ENCODE measurements at places on chromosomes 11 and 22.
A peak's percentile ranks its signal among the peaks of the same experiment; 100 is the strongest.

DNA sequence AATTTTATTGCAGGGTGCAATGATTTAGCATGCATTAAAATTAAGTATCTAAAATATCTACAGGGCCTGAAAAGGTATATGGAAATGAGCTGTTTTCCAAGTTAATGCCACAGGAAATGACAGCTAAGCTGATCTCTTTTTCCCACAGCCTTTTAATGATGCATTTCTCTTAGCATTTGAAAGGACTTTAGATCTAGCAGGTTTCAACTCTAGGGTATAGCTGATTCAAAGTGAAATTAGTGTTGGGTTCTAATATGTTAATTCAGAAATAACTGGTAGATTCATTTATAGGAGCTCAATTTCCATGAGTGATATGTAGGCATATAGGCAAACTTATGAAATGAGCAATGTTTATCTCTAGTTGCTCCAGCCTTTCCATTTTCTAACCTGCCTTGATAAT lies 274.2 kb downstream of the CASP12 start:
- DNase-seq = no peak

GRCh38 chr11:85752201-85752889 lies 58.6 kb downstream of the SYTL2 start:
- no peak for DNase-seq

DNA sequence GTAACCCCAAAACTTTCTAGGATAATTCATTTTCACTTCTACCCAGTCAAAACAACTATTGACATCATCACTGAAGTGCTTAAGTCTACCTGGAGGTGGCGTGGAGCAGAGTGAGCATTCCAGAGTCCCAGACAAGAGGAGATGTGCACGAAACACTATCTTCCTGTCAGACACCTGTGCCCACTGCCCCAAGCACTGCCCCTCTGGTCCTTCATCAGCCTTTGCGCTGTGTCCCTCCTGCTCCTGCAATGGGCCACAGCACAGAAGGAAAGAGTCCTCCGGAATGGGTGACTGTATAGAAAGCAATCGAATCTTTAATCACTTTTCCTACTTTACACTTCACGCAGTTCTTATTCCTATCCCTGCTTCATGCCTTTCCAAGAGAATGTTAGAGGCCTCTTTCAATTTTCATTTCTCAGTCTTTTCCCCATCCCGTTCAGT lies 512 bp upstream of the GRIA4 start:
- DNase-seq = no peak

DNA sequence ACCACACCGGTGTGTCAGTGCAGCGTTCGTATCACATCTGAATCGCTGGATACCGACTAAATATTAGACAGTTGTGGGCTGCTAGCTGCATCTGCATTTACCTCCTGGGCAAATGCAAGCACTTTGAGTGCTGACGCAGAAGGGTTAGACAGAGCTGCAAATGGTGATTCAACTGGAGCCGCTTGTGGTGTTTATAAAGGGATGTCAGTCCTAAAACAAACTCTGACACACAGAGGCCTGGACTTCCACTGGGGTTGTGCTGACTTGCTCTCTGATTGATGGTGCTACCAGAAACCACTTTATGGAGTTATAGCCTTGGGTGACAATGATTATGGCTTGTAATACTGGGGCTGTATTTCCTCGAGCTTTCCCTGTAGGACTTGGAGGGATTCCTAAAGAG lies 374.4 kb downstream of the NTM start:
- DNase-seq = no peak

DNA sequence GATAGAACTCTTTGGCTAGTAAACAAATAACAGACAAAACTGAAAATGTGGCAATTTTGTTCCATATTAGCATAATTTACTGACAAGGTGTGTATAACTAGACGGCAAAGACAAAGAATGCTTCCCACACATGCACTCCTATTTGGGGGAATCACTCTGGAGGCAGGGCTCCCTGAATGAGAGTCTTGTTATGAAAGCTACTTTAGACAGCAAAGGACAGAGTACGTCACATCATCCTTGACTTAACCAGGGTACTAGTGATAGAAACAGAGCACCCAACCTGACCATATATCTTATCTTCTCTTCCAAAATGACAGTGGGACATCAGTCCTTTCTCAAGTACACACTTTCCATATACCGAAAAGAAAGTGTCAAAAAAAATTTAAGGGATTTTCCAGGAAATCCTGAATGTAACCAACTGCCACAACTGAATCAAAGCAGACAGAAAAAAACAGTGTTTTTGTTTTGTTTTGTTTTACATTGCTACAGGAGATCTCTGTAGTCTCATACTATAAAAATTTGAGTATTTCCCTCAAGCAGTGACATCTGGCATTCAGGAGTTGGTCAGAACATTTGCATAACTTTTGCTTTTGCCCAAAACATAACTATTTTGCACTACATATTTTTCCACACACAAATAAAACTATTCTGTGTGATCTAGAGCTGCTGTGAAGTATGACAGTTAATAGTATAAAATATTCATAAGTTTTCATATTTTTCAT lies 98.9 kb downstream of the ARHGAP20 start:
- DNase-seq = no peak

DNA sequence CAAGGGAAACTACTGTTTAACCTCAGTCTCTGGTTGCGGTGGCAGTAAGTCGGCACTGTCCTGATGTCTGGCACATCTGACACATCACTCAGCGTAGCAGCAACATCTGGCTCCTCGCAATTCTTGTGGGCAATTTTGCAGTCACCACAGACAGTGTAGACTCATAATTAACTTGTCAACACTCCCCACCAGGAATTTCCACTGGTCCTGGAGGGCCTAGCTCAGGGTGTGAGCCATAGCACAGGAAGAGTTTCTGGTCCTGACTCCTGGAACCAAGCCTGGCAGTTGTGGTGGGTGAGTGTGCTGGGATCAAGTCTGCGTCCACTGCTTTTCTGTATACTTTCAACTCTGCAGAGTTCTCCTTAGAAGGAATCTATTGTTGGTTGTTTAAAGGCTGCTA lies 209.7 kb downstream of the SNX19 start:
- DNase-seq = peak; percentile 38

DNA sequence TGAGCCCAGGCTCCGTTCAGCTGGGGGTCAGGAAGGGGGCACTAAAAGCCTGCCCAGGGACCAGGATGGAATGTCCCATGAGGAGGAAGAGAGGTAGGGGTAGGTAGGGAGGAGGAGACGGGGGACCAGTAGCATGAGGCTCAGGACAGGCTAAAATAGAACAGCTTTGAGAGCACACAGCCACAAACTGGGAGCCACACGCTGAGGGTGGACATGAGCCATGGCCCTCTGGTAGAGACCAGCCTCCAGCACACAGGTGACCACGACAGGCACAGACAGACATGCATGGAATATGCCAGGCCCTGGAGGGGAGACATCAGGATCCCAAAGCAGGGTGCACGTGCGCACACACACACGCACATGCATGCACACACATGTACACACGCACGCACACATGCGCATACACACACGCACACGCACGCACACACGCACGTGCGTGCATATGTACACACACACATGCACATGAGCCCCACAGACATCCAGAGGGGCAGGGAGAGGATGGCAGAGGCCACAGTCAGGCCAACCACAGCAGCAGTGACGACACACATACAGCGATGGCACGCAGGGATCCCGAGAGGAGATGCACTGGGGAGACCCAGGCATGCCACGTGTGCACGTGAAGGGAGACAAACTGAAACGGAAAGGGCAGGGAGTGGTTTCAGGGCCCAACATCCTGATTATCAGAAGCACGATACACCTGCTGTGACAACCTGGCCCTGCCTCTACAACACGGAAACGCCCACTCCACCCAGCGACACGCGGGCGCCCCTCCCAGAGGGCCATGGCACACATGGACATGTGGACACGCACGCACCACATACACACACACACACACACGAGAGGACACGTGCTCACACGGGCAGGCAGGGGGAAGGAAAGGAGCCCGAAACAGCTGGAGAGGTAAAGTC lies 25.7 kb downstream of the LRRC10B start:
- DNase-seq = no peak

- DNase-seq = no peak
Measured at GRCh38 chr11:69873166-69874077, 54.2 kb upstream of the FGF3 start.

DNA sequence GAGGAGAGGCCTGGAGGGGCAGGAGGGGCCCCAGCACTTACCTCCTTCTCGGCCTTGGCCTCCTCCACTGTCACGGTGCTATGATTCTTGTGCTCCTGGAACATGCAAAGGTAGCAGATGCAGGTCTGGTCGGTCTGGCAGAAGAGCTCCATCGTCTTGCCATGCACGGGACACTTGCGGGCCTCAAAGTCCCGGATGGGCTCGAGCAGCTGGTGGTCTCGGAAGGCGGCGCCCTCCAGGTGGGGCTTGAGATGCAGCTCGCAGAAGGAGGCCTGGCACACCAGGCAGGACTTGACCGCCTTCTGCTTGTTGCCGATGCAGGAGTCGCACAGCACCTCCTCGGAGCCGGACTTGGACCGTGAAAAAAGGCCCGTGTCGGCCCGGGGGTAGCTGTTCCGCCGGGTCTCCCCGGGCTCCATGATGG lies 714 bp downstream of the TRIM29 start:
- DNase-seq = peak; percentile 1

- no peak for DNase-seq
Measured at GRCh38 chr11:60764879-60765278, 8.2 kb downstream of the MS4A15 start.

GRCh38 chr11:299951-300735 lies 817 bp upstream of the IFITM5 start:
- DNase-seq = peak; percentile 63

DNA sequence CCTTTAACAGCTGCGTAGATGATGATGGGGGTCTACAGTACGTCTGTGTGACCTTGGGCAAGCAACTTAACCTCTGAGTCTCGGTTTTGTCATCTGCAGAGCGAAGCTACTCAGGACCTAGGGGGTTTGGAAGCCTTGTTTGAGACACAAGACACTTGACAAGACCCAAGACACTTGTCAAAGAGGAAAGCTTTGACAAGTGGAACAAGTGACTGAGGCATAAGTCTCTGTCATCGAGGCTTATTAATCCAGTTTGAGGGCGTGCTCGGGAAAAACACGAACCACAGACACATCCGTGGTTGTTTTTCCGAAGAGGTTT lies 732 bp upstream of the PC start:
- no peak for DNase-seq
